ENCODE measurements at places on chromosomes 4 and X.

DNA sequence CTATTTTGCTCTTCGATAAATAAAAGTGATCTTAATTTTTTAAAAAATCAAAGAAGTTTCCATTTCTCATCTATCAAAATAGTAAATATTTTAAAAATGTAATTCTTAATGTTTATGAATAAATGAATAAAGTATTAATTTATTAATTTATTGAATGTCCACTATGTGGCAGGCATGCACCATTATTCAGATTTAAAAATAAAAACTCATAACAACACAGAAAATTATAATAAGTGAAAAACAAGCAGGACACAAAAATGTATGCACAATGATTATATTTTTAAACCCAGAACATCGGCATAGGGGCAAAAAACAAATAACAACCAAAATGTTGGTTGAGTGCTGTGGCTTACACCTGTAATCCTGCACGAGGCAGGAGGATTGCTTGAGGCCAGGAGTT, 5.3 kb upstream of the PYURF start:
- DNase-seq, result no peak

DNA sequence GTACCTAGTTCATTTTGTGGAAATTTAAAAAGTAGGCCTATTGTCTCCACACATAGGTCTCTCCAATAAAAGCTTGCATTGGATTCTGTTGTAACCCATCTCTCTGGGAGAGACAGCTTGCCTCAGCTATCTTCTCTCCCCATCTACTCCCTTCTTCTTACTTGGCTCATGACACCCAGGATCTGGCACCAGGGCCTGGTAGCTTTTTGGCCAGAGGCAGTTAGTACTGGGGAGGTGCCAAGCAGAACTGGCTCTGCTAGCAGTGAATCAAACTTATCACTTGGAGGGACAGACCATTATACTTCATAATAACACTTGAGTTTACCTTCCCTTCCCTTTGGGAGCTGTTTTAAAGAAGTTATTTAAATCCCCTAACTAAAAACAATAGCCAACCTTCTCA, 31.8 kb downstream of the PLAC1 start:
- DNase-seq, result no peak

- DNase-seq, result no peak
These were observed 26.1 kb upstream of the EXOC1L start for GRCh38 chr4:55793479-55793878.

GRCh38 chr4:157165935-157166610, 54.5 kb upstream of the GRIA2 start:
- no peak for DNase-seq

GRCh38 chrX:17390419-17390850, 15.4 kb downstream of the NHS start:
- no peak for DNase-seq

DNA sequence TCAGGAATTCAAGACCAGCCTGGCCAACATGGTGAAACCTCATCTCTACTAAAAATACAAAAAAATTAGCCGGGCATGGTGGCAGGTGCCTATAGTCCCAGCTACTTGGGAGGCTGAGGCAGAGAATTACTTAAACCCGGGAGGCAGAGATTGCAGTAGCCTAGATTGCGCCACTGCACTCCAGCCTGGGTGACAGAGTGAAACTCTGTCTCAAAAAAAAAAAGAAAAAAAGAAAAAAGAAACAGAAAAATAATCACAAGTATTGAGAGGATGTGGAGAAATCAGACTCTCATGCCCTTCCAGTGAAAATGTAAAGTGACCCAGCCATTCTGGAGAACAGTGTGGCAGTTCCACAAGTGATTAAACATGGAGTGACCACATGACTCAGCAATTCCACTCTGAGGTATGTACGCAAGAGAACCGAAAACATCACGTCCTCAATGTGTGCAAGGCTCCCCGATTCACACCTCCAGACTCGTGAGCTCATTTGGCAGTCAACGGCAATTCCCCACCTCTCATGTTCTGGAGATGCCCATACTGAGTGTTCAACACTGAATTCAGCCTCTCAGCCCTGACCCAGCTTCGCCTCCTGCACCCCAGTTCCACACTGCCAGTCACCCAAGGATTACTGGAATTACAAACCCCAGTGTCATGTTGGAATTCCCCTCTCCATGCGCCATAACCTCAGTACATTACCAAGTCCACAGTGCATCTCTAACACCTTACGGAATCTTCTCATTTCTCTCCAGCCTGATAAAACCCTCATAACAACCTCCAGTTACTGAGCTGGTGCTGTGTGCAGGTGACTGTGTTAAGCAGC, 21.1 kb downstream of the ACOX3 start:
- DNase-seq, result peak; percentile 70

DNA sequence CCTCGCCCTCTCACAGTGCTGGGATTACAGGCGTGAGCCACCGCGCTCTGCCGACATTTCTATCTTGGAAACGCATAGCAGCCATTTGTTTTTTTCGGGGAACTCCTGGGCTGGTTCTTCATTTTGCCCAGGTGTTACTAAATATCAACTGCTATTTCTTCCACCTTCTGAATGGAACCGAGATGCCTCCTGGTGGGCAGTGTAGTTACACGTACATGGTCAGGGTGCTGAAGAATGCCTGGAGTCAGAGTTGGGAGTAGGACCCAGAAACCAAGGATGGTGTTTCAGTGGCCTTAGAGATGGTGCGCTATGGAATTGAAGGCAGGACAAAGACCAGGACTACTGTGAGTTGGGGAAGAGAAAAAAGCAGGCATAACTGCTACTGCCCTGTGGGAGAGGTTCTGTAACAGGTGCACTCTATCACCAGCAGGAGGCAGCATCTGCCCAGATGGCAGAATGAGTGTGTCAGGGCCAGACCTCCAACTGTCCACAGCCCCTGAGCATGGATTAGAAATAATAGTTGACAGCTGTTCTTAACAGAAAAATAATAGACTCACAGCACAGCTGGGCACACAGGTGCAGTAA, 81.7 kb downstream of the ZC4H2 start:
- DNase-seq, result peak; percentile 52

GRCh38 chrX:3527811-3528210, 181.4 kb upstream of the MXRA5 start:
- DNase-seq, result no peak

- no peak for DNase-seq
These were observed 130.8 kb upstream of the PDLIM3 start for GRCh38 chr4:185666156-185666555.

- no peak for DNase-seq
These were observed 31.7 kb downstream of the RBBP7 start for GRCh38 chrX:16838202-16839066.

- no peak for DNase-seq
These were observed 43.0 kb upstream of the PDLIM5 start for GRCh38 chr4:94408549-94409374.

DNA sequence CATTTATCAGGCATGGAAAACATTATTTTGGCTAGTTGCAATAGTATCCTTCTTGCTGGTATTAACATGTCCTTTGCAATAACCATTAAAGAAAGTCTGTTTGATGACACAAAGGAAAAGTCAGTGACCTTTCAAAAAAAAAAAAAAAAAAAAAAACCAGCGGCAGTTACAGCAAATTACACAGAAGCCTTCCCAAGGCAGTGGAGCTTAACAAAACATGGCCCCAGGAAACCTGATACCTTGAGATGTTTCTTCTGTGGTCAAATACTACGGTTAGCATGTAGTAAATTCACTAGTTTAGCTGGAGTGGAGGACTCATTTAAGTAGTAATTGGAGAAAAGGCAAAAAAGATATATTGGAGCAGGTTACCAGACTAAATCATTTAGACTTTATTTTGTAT, 359.1 kb downstream of the DACH2 start:
- no peak for DNase-seq

GRCh38 chrX:87727620-87728019, 210.0 kb downstream of the KLHL4 start:
- no peak for DNase-seq

DNA sequence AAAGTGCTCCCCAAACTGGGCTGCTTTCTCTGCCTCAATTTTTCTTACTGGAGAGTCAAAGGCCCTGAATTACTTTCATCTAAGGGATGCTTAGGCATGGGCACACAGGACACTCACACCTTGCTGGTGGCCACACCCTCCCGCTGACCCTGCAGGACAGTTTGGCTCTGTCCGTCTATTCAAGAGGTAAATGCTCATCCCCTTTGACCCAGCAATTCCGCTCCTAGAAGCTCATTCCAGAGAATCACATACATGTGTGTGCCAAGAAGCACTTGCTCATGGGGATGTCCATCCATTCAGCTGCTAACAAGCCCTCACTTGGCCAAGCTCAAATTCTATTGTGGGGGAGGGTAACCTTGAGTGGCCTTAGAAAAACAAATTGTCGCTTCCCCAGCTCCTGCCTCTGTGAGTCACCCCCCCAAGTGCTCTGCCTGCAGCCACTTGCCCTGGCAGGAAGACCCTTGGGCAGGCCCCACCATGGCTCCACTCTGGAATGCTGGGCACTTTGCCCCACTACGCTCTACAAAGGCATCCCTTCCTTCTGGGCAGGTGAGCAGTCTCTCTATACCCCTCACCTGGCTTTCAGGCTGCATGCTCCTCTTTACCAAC, 54.5 kb downstream of the HTRA3 start:
- DNase-seq, result no peak

DNA sequence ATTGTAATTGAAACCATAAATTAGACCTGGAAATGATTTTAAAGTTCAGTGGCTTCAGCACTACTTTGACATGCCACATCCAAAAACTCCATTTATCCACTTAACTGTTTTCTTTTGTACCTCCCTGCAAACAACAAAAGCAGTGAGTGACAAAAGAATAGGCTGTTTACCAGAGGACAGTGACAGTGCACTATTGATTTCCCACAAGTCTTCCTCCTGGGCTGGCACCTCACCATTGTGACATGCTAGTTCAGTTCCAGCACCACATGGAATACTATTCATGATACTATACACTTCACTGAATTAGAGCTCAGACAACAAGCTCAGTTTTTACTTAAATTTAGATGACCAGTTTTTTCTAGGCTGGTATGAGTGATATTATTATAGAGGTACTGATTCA, 29.3 kb downstream of the MOSPD2 start:
- DNase-seq, result no peak

- DNase-seq, result no peak
These were observed 4.5 kb downstream of the CFAP299 start for GRCh38 chr4:80340036-80340435.

GRCh38 chr4:122873146-122873545, 46.5 kb downstream of the FGF2 start:
- no peak for DNase-seq

DNA sequence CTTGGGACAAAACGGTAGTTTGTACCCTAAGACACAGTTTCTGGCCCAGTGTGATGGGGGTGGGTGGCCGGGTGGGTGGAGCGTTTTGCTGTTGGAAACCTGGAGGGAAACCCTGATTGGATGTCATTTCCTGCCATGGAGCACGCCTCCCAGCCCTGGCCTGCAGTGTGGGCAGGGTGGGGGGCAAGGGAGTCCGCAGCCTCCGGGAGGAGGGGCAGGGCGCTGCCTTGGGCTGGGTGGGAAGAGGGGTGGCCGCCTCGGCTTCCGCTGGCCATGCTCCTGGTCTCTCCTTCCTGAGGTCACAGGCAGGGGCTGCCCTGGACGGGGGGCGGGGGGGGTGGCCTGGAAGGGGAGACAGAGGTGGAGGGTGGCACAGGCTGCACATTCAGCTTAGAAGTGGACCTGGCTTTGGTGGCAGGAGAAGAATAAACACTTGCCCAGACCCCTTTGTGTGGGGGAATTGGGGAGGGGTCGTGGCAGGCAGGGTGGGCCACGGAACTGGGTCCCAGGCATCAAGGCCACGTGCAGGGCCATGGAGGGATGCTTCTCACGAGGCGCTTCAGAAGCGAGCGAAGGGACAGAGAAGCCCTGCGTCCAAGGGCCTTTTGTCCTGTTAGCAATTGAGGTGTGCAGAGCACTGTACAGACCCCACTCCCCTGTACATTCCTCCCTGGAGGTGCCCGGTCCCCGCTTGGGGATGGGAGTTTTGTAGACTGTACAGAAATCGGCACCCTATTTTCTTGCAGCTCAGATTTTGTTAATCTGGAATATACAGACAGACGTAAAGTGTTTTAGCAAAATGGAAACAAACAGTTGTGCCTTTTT, 6.2 kb downstream of the NAT8L start:
- no peak for DNase-seq

DNA sequence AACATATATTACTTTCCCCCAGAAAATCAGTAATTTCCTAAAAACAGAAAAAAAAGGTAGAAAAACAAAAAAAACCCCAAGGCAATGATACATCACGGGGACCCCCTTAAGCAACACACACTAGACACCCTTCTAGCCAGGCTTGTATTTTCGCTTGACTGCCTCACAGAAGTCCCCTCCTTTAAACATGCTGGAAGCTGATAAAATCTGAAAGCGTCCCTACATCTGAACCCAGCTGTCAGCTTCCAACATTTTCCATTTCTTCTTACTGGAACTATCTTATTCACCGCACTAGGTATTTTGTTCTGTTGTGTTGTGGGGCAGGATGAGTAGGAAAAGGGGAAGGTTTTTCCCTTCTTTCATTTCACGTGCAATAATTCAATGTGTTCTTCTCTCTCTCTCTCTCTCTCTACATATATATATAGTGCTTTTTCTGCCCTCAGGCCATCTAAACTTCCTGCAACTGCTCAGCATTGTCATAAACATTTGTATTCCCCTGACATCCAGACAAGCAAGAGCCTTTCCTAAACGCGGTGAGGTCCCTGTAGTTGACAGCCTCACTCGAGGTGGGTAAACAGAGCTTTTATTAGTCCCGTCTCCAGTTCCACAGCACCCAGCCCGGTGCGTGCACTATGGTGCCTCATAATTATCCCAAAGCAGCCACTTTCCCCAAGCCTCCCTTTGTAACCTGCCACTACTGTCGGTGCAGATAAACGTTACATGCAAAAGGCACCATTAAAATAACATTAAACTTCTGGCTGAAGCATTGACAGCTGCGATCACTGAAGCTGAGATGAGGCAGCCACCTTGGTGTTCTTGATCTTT, 82.5 kb downstream of the GATB start:
- DNase-seq, result no peak

DNA sequence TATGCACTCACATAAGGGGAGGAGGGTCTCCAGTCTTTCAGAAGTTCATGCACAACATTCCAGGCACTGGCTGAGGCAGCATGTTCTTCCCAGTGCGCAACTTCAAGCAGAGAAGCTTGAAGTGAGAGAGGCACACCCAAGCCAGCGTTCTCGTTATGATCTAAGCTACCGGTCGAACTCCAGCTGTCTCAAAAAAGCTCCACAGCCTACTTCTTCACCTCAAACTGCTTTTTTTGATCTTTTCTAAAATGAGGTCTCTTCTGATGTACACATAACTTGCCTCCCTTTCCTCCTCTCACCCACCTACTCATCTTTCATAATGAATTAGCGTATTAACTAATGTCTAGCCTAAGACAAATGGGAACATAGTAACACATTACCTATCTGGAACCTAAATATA, 25.3 kb downstream of the GPC4 start:
- DNase-seq, result no peak

DNA sequence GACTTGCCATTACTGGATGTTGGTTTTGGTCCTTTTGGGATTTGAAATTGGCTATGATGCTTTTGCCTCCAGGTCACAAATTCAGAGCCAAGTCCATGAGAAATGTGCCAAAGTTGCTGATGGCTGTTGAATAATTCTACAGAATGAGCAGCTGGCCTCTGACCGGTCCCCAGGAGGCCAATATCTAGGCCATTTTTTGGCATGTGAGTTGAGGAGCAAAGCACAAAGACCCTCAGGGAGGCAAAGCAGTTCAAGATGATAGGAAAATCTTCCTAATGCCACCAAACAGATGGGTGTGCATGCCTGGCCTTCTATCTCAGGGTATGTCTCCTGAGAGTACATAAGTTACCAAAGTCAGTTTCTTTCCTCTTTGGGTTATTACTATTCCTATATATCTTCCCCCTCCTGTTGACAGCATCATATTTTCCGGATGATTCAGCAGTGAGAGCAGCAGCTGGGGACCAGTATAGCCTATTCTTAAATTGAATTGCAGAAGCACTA, 44.4 kb downstream of the SEL1L3 start:
- no peak for DNase-seq

GRCh38 chrX:115531818-115532403, 29.1 kb upstream of the PLS3 start:
- DNase-seq, result no peak

Measured in activated CD8-positive, alpha-beta memory T cell treated with anti-CD3 and anti-CD28 coated beads, Interleukin-2, amount 10 ng/mL, durations not matched to agents 7 days and 5 days (primary cell).